ENCODE measurements at places on chromosomes 1 and 21.

DNA sequence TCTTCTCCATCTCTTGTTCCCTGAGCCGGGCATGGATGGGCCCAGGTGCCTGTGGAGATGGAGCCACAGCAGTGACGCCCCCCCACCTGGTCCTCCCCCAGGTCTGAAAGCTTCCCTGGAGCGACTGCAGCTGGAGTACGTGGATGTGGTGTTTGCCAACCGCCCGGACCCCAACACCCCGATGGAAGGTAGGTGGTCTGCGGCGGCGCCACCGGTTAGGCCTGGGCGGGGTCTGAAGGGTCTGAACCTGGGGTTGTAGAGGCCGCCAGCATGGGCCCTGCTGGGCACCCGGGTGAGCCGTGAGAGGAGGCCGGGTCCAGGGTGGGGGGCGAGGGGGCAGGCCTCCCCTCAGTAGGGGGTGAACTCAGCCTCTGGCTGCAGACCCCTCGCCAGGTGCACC, 44.6 kb downstream of the KCNAB2 start:
- no peak for DNase-seq

DNA sequence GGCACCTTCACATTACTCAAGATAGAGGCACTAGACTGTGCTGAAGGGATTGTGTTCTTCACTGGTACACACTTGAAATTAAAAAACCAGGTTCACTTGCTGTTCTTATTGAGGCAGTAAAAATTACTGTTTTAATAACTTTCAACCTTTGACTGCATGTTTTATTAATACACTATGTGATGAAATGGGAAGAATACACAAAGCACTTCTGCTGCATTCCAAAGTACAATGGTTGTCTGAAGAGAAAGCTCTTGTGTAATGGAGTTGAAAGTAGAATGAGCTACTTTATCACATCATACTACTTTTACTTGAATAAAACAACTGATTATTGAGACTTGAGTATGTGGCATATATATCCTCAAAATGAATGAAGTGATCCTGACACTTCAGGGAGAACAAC, 49.7 kb downstream of the LRRC8C start:
- DNase-seq: no peak

GRCh38 chr1:2874607-2875480, 73.4 kb upstream of the TTC34 start:
- DNase-seq: no peak

DNA sequence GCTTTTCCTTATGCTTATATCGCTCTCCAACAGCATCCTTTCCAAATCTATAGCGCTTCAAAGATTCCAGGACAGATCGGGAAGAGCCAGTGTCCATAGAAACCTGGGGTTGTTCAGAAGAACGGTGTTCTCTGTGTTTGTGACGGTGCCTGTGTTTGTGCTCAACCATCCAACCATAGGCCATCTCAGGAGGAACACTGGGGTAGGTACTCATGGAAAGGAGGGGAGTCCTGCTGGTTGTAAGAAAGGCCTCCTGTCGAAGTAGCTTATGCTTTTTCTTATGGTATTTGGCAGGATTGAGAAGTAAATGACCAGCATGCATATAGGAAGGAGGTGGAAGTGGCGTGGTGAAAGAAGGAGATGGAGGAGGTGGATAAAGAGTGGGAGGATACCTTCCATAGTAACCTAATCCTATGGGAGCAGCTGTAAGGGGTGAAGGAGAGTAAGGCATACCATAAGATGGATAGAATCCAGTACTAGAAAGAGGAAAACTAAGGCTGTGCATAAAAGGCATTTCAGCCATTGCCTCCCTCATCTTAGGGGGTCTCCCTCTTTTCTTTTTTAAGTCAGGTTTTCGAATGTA, 84.2 kb downstream of the ASH1L start:
- DNase-seq: no peak

GRCh38 chr1:68180441-68181164, 51.7 kb downstream of the WLS start:
- DNase-seq: no peak

DNA sequence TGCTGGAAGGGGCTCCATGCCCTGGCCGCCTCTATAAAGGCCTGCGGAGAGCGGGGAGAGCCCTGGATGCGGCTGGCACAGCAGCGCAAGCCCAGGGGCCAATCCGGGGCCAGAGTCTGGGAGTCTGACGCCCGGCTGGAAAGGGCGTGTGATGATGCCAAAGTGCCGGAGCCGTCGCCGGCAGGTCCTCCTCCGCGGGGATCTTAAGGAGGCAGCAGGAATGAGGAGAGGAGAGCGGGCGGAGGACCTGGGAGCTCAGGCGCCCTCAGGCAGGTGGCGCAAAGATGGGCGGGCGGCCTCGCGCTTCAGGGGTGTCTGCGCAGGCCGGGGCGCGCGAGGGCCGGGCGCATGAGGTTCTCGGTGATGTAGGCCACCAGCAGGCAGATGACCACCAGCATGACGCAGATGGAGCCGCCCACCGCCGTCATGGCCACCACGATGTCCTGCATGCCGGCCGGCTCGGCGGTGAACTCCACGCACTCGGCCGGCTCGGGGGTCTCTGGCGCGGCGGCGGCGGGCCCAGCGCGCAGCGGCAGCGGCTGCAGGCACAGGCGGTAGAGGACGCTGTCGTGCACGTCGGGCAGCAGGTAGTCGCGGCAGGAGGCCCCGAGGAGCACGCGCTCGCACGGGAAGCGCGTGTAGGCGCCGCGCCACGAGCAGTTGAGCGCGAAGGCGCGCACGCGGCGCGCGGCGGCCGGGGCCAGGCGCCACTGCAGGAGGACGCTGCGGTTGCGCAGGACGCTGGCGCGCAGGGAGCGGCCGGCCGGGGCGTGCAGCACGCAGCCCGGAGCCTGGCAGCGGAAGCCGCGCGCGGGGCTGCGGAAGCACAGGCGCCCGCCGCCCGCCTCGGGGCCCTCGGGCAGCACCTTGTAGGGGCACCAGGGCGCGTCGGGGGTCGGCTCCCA, 653 bp downstream of the FNDC10 start:
- DNase-seq: no peak

DNA sequence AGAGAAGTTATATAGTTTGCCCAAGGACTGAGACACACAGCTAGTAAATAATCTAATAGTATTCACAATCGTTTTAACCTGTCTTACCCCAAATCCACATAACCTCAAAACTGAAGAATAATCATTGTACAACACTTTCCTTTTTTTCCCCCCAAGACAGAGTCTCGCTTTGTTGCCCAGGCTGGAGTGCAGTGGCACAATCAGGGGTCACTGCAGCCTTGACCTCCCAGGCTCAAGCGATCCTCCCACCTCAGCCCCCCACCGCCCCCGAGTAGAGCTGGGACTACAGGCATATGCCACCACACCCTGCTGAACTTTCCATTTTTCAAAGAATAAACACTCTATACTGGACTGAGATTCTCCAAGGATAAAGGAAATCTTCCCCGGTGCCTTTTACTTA, 28.7 kb upstream of the NBL1 start:
- DNase-seq: no peak

DNA sequence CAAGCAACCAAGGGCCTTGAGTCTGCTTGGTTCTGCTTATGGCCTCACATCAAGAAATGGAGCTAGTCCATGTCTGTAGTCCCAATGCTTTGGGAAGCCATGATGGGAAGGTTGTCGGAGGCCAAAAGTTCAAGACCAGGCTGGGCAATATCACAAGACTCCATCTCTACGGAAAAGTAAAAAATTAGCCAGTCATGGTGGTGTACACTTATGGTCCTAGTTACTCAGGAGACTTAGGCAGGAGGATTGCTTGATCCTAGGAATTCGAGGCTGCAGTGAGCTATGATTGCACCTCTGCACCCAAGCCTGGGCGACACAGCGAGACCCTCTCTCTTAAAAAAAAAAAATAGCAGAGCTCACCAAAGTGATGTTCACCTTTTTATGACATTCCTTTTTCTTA, 80.1 kb upstream of the DNAJC6 start:
- DNase-seq: no peak

DNA sequence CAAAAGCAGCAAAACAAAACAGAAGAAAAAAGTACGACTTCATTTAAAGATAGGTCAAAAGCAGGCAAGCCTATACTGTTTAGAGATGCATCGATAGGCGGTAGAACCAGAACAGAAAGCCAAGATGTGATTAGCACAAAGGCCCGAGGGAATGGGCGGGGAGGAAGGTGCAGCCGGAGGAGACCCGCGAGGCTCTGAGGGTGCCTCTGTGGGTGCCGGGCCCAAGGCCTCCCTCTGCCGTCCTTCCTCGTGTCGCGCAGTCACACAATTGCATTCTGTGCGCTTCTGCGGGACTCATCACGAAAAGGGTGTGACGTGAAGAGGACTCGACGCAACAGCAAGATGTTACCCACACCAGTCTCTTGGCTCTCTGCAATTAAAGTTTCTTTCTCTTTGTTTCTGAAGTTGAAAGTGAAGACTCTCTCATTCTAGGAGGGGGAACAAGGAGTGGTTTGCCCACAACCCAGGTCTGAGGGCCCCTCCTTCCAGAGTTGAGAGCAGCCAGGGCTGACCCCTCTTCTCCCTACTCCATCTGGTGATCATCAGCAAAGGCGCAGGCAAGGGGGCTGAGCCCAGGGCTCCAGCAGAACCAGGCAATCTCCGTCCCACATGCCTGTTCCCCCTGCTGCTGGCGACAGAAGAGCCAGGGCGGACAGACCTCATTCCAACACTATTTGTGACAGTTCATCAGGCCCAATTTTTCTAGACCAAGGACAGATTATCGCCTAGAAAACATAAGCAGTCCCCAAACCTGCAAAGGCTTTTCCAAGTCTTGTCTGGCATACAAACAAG, 41.0 kb downstream of the NPHP4 start:
- DNase-seq: no peak

- no peak for DNase-seq
These were observed 2.4 kb upstream of the WNT9A start for GRCh38 chr1:227949954-227950734.

DNA sequence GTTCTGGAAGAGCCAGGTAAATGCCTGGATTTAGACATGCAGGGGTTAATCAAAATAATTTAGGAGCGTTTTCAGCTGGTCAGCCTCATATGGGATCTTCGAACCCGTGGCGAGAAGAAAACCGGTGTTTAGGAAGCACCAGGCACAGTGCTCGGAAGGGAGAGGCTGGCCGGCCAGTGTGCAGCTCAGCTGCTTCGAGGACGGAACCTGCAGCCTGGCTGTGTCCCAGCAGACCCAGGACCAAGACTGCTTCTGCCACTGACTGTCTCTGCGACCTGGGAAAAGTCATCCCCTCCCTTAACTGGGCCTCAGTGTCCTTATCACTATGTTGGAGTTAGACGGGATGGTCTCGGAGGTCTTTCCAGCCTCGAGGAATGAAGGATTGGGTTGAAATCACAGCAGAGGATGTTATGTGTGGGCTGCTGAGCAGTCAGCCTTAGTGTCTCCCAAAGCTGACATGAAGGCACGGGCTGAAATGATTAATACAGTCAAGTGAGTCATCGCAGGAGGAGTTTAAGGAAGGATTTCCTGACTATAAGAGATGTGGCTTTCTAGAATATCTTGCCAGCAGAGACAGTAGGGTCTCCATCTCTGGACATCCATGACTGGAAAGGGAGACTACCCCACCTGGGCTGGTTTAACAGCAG, 20.8 kb downstream of the PPFIA4 start:
- DNase-seq: no peak

- DNase-seq: no peak
These were observed 26.4 kb downstream of the CNST start for GRCh38 chr1:246592695-246593094.

- DNase-seq: no peak
These were observed 63.1 kb upstream of the MUTYH start for GRCh38 chr1:45403298-45403697.

DNA sequence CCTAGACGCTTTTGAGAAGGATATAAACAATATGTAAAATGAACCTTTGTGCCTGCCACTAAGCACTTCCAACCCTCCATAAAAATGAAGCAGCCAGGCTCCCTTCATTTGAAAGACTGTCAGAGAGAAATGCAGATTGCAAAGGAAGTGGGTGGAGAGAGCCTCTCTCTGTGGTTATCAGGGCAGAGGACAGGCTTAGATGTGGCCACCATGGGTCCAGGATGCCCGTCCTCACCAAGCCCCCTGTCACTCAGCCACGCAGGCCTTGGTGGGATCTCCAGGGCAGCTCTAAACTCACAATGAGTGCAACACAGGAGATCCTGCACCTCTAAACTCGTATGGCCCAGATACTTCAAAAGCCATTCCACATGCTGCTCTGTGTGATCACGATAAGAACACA, 37.9 kb downstream of the TMPRSS2 start:
- DNase-seq: no peak

DNA sequence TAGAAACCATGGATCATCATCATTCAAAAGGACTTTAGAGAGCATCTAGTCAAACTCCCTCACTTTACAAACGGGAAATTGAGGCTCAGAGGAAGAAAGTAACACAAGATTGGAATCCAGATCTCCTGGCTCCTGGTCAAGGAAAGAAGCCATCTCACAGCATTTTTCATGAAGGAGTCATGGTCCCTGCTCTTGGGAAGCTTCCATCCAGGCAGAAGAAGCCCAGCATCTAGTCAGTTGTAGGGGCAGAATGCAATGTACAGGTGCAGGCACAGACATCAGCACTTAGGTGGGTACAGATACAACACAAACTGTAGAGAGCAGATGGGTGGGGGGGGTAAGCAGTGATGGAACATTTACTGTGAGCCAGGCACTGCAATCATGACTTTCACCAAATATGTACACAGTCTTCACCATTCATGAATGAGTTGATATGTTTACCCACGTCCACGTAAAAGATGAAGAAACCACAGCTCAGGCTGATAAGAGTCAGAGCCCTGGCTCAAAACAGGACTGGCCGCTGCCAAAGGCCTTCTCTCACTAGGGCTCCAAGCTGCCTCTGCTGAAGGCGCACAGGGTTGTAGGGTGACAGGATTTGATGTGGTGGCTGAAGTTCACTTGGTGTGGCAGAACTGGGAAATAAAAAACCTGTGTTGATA, 44.0 kb downstream of the OPTC start:
- no peak for DNase-seq

- no peak for DNase-seq
These were observed 45.4 kb downstream of the SKI start for GRCh38 chr1:2273401-2274090.

DNA sequence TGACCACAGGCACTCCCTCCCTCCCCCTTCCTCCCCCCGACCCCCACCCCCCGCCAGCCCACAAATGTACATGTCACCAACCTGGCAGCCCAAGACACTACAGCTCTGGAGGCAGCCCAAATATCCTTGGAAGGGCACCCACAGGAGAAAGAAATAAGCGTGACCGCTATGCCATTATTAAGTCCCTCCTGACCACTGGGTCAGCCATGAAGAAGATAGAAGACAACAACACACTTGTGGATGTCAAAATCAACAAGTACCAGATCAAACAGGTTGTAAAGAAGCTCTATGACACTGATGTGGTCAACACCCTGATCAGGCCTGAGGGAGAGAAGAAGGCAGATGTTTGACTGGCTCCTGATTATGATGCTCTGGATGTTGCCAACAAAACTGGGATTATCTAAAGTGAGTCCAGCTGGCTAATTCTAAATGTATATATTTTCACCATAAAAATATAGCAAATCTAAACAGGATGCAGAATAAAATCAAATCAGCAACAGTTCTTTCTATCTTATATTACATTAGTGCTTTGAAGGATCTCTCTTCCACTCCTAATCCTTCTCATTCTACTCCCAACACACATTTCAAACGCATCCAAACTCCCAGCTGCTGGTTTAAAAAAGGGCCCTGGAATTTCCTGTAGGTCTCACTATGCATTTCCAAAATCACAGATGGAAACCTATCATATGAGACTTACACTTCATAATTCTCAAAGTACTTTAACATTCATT, 77.4 kb upstream of the SLFNL1 start:
- no peak for DNase-seq

GRCh38 chr1:182196897-182197870, 135.7 kb upstream of the ZNF648 start:
- no peak for DNase-seq

GRCh38 chr1:162175379-162176081, 106.0 kb downstream of the NOS1AP start:
- no peak for DNase-seq
